NCI-H1417 treated with DMSO at 0.1 percent for 48 hours (cell line): ENCODE measurements at places on chromosomes 5 and 9.

GRCh38 chr9:134913041-134913712 lies 4.5 kb downstream of the FCN1 start:
- DNase-seq = no peak

GRCh38 chr9:85142968-85143367 lies 473.4 kb downstream of the NTRK2 start:
- peak; percentile 12 for DNase-seq

DNA sequence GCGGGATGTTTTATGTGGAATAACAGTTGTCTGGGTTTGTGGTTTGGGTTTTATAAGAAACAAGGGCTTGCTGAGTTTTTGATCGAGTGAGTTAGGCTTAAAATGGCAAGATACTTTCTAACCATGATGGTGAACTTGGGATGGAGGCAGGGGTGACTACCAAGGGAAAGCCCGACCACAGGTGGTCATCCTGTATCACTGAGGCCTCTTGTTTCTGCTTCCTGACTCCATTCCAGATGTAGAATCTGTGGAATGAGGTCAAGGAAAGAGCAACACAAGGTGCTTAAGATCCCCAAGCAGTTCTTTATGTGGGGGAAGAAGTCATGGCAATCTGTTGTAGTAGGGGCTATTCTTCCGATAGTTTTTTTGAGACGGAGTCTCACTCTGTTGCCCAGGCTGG lies 122.3 kb downstream of the GOLPH3 start:
- no peak for DNase-seq

- DNase-seq = no peak
Observed at GRCh38 chr5:154346427-154346826, 99.4 kb upstream of the SAP30L start.

DNA sequence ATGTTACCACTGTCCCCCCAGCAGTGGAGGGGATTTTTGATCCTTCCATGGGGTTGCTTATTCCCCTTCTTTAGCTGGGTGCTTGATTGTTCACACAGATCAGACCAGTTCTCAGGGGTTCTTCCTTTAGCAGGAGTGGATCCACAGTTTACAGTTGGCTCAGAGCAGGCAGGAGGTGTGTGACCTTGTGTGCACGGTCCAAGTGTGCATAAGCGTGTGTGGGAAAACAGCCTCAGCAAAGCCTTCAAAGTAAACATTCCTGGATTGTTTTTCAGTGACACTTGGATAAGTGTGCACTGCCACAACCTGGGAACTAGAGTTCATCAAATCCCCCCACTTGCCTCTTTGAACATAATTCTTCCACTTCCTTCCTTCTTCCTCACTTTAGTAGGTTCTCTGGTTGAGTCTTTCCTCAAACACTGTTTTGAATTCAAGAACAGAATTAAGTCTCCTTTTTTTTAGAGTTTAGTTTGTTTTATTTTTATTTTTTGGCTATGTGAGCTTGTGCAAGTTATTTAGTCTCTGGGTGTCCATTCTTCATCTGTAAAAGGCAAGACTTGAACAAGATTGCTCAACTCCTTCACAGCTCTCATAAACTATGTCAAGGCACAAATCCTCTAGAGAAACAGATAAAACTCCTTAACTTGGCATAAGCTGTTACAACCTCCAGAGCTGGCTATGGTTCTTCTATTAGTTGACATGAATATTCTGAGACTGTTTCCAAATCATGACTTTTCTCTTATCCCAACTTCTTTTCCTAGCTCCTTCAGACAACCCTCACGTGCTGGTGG lies 78.0 kb downstream of the OSMR start:
- no peak for DNase-seq

GRCh38 chr5:60382716-60383115 lies 317.2 kb downstream of the DEPDC1B start:
- peak; percentile 0 for DNase-seq

GRCh38 chr5:50964746-50965653 lies 298.6 kb downstream of the PARP8 start:
- peak; percentile 57 for DNase-seq

- DNase-seq = no peak
Observed at GRCh38 chr5:189486-189885, 1.8 kb upstream of the LRRC14B start.

DNA sequence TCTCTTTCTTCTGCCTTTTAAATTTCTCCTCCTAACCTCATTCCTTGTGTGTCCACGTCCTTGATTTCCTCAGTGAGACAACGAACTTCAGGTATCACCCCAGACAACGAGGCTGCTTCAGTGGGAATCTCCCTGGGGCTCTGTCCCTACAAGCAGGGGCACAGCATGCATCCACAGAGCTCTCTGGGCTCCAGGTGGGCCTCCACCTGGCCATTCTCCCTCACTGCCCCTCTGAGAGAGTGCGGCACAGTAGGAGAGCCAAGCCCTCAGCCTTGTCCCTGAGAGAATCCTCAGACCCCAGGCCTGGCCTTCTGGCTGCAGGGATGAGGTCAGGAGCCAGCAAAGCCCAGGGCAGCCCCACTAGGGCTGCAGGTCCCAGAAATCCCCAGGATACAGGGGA lies 105.3 kb downstream of the LHFPL2 start:
- no peak for DNase-seq

DNA sequence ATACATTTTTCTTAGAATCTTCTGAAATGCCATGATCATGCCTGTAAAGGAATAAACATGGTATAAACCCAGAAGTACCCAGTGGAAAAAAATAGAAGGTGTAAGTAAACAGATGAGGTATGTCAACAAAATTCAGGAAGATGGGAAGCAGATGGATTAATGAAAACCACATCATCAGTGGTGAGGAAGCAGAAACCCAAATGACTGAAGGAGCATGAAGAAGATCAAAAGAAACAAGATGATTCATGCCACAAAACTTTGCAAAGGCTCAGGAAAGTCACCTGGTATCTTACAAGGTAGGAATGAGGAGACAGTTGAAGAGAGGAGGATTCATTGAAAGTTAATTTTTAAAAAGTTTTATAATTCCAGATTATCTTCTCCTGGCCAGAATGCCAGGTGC lies 132.8 kb upstream of the PAPPA start:
- no peak for DNase-seq

DNA sequence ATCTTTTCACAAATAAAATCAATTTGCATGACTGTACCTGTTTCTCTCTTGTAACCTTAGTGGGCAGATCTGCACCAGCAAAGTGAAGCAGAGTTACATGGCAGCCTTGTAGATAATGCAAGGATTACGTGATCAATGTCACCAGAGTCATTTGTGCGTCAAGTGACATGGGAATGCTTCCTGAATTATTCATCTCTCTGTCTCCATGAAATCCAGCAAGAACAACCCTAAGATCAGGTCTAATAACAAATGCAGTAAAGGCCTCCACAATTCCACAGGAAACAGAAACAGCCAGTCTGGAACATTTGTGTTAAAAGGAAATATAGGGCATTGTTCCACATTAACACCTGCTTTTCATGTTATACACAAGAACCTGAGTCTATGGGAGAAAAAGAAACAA lies 7.8 kb downstream of the GZMA start:
- no peak for DNase-seq

DNA sequence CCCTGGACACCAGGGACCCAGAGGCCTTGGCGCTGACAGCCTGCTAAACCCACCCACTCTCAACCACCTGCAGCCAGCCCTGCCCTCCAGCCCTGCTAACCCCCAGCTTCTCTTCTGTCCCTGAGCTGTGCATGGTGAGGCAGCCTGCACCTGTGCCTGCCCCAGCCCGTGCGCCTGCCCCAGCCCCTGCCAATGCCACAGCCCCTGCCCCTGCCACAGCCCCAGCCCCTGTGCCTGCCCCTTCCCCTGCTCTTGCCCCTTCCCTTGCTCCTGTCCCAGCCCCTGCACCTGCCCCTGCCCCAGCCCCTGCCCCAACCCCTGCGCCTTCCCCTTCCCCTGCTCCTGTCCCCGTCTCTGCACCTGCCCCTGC lies 43.3 kb upstream of the IRX4 start:
- no peak for DNase-seq

DNA sequence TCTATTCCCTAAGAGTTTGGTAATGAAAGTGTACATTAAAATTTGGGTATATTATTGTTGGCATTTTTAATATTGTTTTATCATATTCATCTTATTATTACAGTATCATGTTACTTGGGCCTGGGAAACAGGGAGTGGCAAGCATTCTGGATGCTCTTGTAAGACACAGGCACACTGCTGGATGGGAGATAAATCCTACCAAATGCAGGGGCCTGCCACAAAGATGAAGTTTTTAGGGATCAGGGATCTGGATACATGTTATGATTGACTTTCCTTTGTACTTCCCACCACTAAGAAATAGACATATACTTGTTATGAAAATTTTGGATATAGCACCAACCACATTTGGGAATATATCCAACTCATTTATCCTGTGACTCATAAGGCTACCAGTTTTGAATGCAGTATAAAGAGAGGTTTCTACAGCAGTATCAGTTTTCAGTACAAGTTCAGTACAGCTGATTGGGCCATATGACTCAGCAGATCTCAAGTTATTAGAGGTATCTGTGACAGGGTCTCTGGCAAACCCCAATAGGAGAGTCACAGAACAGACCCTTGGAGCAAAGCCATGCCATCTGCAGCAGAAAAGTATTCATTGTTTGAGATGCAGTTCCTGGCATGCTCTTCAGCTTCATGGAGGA lies 360.1 kb downstream of the DMAC1 start:
- no peak for DNase-seq

- DNase-seq = no peak
Observed at GRCh38 chr9:19924080-19924479, 135.2 kb upstream of the SLC24A2 start.
